Brain pericyte (primary cell): ENCODE measurements at places on chromosomes 6 and 20.

- DNase-seq, result no peak
Measured at GRCh38 chr6:80531681-80532619, 425.5 kb downstream of the BCKDHB start.

DNA sequence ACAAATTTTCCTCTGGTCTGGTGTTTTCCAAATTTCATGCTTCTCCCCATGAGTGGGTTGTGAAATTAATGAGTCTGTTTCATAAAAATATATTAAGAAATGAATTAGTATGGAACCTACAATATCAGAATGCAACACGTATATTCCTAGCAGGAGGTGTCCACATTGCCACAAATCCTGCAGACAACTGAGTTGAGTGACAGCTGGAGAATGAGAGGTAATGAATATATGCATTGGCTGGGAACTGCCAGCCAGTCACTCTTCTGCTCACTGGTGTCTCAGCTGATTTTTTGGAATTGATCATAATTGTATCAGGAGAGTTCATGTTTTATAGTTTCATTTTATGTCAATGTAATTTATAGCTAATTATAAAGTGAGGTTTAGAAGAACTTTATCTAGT is 6.3 kb upstream of the ARFGEF3 start:
- DNase-seq, result no peak

DNA sequence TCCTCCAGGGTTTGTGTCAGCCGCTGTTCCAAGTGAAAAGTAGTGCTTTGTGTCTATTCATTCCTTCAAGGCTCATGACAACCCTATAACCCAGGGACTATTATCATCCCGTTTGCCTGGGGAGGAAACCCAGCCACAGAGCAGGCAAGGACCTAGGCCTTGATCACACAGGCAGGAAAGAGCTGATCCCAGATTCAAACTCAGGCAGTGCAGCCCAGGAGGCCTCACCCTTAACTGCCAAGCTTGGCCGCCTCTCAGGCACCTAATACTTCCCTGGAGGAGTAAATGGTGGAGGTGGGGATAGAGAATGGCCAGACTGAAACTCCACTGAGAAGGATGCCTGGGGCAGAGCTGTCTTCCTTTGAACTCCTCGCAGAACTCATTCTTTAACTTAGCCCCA is 215.1 kb upstream of the QKI start:
- no peak for DNase-seq

DNA sequence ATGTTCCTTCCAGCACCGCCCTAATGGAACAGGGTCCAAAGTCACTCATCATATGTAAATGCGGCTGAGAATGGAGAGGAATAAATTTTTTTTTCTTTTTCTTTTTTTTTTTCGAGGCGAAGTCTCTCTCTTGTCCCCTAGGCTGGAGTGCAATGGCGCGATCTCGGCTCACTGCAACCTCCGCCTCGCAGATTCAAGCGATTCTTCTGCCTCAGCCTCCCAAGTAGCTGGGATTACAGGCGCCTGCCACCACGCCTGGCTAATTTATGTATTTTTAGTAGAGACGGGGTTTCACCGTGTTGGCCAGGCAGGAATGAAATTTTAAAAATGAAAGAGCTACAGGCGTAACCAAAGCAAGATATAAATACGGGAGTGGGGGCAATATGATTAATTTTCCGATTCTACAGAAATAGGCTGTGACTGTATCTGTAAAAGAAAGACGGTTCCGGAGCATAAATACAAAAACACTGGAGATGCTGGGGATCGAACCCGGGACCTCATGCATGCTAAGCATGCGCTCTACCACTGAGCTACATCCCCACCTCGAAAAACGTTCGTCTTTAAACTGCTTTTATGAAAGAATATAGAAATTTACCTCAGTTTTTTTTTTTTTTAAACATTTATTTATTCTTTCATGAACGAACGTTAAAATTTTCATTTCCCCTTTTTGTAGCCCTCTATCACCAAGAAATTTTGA is 132.2 kb downstream of the GPX5 start:
- no peak for DNase-seq

- no peak for DNase-seq
Measured at GRCh38 chr6:124741341-124741740, 220.9 kb upstream of the RNF217 start.

- DNase-seq, result no peak
Measured at GRCh38 chr6:27791182-27791943, 120.8 kb downstream of the OR2B2 start.

DNA sequence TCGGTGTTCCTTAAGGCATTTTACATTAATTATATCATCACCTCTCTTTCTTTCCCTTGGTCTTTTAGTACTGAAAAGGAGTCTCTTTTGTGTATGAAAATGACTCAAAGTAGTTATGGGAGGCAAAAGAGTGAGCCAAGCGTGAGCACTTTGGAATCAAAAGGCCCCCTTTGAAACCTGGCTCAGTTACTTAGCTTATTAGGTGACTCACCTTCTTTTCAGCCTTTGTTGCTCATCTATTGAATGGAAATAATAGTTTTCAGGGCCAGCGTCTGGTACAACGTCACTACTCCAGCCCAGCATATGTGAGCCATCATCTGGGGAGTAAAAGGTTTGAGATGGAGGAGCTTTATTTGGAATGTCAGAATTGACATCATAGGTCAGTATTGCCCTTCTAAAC is 147.4 kb upstream of the SCGN start:
- DNase-seq, result no peak

GRCh38 chr6:4649728-4650127 is 126.5 kb upstream of the CDYL start:
- no peak for DNase-seq

- DNase-seq, result no peak
Measured at GRCh38 chr6:41406728-41407489, 71.5 kb downstream of the NCR2 start.

DNA sequence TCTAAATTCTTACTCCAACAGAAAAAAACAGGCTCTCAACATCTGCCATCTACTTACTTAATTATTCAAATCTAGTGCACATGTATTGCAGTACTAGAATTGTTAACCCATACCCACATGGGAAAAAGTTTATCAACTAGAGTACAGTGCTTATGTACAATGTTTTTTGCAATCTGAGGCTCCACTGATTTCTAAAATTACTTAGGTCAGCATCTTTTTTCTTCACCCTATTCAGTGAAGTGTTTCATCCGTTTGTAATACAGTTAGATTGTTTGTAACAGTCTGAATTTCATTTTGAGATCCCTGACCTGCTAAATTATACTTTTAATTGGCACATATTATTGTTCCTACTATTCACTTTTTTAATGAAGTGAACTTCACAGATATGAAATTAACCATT is 402.2 kb downstream of the FOXA2 start:
- no peak for DNase-seq

GRCh38 chr6:111551521-111552231 is 54.0 kb downstream of the TRAF3IP2 start:
- DNase-seq, result no peak

DNA sequence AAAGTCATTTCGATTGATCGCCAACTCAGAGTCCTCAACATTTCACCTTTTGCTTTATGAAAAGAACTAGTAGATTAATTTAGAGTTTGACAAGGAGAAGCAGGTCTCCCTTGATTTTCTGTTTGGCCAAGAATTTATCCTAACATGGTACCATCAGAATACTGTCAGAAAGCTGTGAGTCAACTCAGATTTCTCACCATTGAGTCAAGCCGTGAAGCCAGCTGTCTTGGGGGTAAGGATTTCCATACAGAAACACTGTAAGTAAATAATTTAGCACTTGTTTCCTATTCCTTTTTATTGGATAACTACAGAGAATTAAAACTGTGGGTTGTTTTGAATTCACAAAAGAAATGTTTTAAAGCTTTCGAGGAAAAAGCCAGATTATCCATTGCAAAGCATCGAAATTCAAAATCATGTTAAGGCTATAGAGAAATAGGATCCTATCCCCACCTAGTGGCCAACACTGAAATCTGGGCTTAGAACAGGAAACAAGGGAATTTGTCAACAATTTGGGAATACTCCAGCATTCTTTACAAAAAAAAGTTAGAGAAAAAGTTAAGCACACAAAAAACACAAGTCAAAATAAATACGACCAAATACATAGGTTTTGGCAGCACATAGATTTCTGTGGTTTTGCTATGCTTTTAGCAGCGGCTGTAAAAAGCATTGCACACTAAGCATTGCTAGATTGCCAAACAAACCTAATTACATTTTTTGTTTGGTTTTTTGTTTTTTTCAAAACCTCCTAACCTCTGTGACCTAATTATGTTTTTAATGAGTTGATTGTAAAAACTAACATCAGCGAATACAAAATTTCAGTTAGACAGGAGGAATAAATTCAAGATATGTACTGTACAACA is 44.2 kb downstream of the COL11A2 start:
- no peak for DNase-seq

DNA sequence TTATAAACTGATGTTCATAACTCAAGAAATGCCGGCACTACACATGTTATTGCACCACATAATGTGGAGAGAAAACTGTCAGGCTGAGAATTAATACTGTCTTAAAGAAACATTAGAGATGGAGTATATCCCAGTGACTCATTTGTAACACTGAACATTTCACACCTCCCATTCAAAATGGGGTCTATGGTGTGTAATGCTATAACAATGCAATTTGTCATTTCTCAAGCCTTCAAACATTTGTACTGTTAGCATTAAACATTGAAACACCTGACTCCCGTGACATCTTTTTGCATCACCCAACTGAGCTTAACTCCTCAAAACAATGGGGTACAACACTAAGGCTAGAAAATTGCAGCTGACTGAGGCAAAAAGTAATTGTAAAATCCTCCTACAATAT is 151.7 kb downstream of the DST start:
- DNase-seq, result no peak

GRCh38 chr20:59776059-59776603 is 157.3 kb downstream of the SYCP2 start:
- DNase-seq, result no peak

- DNase-seq, result no peak
Measured at GRCh38 chr20:2259731-2260130, 36.1 kb upstream of the TGM3 start.
